Eye (tissue), 1 donor: ENCODE measurements at places on chromosomes 5 and 9.

DNA sequence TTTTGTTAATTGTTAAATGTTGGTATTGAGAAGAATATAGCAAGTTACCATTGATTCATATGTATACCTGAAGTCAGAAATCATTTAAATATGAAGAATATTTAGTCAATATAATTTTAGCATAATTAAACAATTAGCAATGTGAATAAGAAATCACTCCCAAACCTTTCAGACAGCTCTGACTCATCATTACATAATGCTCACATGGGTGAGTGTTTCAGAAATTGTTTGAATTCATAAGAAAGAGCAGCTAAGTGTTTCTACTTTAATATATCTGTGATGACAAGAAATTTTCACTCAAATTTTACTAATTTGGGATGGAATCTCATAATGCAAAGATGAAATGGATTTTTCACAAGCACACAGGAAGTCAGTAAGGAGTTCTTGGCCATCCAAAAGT lies 42.0 kb upstream of the CDC42SE2 start:
- DNase-seq, result no peak

GRCh38 chr5:178293815-178294214 lies 61.2 kb upstream of the PHYKPL start:
- DNase-seq, result no peak

GRCh38 chr5:82347201-82347865 lies 69.2 kb upstream of the RPS23 start:
- peak; percentile 60 for DNase-seq

DNA sequence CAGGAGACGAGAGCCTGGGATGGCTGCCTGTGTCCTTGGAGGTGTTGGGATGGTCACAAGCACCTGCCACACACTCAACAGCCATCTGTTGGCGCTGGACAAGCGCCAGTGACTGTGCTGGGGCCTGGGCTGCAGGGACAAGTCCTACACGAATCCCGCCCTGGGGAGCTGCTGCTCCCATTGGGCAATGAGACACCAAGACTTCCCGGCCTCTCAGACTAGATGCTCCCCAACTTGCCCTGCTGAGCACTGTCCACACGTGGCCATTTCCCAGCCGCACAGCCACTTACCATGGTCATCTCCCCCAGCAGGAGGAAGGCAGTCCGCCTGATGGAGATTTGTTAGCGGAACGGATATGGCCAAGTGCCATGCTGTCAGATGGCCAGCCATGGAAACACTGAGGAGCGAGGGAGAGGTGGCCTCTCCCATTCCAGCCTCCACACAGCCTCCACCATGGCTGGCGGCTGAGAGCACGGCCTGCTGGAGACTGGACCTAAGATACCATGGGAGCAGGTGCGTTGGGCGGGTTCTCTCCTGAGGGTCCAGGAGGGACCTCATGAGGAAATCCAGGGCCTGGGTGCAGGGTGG lies 43.9 kb downstream of the PRRT1B start:
- no peak for DNase-seq

- DNase-seq, result peak; percentile 57
These were observed 12.3 kb downstream of the PRR7 start for GRCh38 chr5:177458912-177459350.

DNA sequence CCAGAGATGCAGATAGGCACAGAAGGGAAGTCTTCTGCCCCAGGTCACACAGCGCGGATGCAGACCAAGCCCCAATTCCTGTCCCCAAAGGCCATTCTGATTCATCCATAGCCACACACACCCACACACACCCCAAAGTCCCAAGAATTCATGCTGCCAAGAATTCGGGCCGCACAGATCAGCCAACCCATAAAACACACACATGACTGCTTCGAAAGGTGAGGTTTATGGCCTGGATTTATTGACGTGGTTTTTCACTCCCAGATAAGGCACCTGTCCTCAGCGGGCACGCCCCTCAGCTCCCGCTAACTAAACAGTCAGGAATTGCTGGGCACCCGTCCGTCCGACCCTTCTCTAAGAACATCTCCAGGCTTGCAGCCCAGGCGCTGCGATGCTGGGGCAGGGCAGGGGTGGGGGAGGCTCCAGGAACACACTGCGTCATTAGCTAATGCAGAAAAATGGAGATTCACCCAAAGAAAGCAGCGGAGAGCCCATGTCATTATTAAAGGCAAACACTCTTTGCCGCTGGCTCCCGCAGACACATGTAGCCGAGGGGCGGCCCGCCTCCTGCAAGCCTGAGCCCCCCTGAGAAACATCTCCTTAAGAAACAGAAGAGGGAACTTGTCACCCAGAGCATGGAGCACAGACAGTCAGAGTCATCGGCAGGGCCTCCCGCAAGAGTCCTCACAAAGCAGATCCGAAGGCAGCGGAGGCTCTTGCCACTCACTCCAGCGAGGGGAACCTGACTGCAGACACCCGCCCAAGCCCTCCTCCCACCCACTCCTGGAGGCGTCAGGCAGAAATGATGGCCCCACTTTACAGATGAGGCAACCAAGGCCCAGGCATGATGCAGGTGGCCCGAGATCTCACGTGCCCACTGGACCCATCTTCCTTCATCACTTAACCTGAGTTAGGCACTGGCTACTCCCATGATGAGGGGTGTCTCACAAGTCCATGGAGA lies 19.9 kb downstream of the VAV2 start:
- no peak for DNase-seq

DNA sequence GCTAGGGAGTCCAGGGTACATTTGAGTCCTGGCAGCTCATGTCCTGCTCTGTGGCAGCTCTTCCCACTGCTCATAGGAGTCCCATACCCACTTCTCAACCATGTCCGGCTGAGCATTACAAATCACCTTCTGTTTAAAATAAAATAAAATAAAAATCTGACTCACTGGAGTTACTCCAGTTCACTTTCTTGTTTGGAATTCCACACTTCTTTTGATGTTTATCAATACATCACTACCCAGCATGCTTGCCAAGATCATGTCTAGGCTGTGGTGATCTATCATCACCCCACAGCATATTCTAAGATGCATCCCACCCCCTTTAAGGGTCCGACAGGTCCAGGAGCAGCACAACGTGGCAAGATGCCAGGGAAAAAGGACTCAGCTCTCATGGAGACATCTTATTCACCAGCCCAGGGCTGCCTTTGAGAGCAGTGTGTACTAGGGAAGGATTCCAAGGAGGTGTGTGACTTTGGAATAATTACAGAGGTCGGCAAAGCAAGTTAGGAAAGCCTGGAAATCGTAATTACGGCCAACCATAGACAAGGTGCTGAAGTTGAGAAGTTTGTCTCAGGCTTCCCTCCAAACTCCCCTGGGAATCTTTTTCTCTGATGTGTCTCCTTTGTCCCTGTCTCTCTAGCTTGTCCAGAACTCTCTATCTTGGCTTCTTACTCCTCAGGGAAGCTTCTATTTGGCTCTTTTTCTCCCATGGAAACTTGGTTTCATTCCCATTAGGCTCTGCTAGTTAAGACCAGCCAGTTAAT lies 111.4 kb upstream of the SLC1A3 start:
- peak; percentile 26 for DNase-seq

DNA sequence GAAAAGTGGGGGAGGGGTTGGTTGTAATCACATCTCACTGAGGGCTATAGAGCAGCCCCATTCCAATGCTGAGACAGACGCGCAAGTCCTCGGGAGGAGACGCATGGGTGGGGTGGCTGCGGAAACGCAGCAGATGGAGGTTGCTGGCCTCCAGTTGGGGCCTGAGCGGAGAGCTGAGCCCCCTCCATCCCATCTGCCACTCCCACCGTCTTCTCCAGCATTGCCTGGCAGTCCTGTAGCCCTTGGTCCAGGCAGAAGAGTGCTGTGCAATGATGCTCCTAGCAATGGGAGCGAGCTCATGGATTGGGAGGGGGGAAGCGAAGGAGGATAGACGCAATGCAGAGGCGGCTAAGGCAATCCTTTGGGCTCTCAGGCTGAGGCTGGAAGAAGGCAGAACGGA lies 79.4 kb upstream of the GLRA1 start:
- no peak for DNase-seq

DNA sequence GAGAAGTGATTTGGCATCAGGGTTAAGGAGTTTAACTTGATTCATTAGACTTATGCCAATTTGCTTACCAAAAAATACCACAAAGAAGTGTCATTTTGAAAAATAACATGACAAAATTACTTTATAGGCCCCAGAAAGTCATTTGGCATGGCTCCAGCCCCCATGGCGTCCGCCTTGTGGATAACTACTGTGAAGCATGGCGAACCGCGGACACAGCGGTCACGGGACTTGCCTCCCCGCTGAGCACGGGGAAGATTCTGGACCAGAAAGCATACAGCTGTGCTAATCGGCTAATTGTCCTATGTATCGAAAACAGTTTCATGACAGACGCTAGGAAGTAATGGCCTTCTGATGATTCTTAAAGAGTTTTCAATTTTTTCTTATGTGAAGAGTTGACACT lies 35.4 kb upstream of the TGFBR1 start:
- peak; percentile 52 for DNase-seq

DNA sequence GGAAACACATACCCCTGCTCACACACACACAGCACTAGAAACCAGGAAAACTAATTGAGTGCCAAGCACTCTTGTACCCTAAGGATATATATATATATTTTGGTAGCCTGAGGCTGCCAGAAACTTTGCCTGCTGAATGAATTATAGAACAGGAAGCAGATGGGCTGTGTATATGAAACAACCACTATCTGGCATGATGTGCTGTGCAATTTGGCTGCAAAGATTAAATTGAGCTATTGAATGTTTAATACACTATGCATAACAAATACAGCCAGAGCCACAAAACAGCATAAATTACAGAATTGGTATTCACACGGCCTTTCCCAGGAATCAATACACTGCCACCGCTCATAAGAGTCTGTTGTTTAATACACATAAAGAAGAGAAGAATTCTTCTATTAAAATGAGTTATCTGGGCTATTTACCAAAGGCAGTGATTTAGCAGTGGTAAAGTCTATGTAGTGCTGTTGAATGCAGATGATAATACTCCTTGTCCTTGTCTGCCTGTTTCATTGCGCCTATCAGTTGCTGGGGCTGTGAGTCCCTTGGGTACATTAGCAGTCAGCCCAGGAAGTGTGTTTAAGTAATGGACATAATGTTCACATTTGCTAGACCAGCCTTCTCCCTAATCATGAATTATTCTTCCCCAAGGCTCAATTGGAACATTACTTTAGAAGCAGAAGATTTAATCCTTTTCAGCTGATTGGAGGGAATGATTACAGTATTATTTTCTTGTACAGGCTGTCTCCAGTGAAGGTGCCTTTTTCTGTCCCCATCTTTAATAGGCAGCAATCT lies 294.3 kb downstream of the TLE1 start:
- DNase-seq, result peak; percentile 72
